ENCODE measurements at places on chromosomes 1 and 21. TPM values are rescaled to one million over a fixed set of nuclear protein-coding genes. Genes with fewer than 3 reads are reported as not detected.

SLAMF7 gene
- 15.7 TPM for total RNA-seq

ASTN1 gene
- not detected for total RNA-seq

CYP4A22 gene
- total RNA-seq = not detected

C1orf87 gene
- total RNA-seq = not detected

PEAR1 gene
- total RNA-seq = 0.83 TPM

TMEM82 gene
- not detected for total RNA-seq

MAB21L3 gene
- 2.8 TPM for total RNA-seq

DONSON gene
- 6.5 TPM for total RNA-seq

ARHGEF19 gene
- total RNA-seq = 3.0 TPM

SYT2 gene
- 0.07 TPM for total RNA-seq

MAGI3 gene
- total RNA-seq = 6.1 TPM

LMOD1 gene
- 29.5 TPM for total RNA-seq

DPYD gene
- total RNA-seq = 16.8 TPM

DENND2C gene
- total RNA-seq = 14.2 TPM

TMIGD3 gene
- total RNA-seq = not detected

ADAMTS1 gene
- total RNA-seq = 179 TPM

PM20D1 gene
- total RNA-seq = not detected

EVA1C gene
- total RNA-seq = 28.4 TPM

DDAH1 gene
- 15.8 TPM for total RNA-seq

ZNF593 gene
- 78.9 TPM for total RNA-seq

TRIM58 gene
- 1.2 TPM for total RNA-seq

CLDN17 gene
- total RNA-seq = not detected

Data from mammary epithelial cell (primary cell).